Lower leg skin (tissue), 4 donors: ENCODE measurements at places on chromosomes 2 and 18. TPM values are rescaled to one million over a fixed set of nuclear protein-coding genes. Genes with fewer than 3 reads are reported as not detected.

DNA sequence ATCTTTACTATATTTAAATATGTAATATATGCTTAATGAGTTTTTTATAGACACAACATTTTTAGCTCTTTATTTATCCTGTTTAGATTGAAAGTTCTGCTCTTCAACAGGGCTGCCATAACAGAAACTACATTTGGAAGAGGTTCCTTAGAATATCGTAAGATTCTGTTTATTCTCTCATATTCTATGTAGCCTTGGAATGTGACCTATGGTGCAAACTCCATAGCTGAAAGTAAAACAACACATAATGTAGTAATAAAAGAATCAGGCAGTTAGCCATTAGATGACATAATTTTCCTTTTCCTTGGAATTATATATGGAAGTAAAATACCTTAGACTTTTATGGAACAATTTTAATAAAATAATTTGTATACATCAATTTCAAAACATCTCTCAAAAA is 91.3 kb downstream of the ZNF804A start:
- DNase-seq = no peak

GRCh38 chr2:28583899-28584553 is 88.2 kb downstream of the PLB1 start:
- peak; percentile 83 for DNase-seq

CGREF1 gene
- 0.46 TPM for total RNA-seq

PDIA6 gene
- 64.5 TPM for total RNA-seq
